ENCODE measurements at places on chromosomes 7 and 10.

GRCh38 chr7:79293655-79294142 is 159.8 kb downstream of the MAGI2 start:
- DNase-seq: no peak

- DNase-seq: no peak
Measured at GRCh38 chr7:47638679-47639315, 56.9 kb upstream of the TNS3 start.

GRCh38 chr7:141262101-141263090 is 188.5 kb downstream of the TMEM178B start:
- DNase-seq: peak; percentile 40

GRCh38 chr10:70602665-70603448 is at the start of gene PRF1:
TSS of gene PRF1 (minus strand) at chr10:70602741. CDS start at chr10:70600902, 1,839 bp downstream.
- no peak for DNase-seq

GRCh38 chr10:58010073-58010702 is 257.5 kb downstream of the IPMK start:
- DNase-seq: no peak

DNA sequence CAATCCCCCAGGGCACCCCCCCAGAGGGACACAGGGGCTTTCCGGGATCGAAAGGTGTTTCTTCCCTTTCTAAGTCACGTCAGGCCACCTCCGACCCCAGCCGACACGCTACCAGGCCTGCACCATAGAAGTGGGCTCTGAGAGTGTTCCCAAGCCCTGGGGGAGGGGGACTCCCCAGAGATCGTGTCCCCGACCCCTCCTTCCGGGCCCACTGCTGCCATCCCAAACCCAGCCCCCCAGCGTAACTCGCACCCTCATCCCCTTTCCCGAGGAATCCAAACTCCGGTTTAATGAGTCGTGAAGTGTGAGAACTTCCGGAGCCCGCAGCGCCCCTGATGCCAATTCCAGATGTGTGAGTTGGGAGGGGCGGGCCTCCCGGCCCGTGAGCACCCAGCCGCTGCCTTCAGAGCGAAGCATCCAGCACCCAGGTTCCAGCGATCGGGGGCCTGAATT is 11.3 kb downstream of the UNCX start:
- DNase-seq: no peak

- DNase-seq: no peak
Measured at GRCh38 chr10:20870834-20871233, 26.3 kb downstream of the NEBL start.

DNA sequence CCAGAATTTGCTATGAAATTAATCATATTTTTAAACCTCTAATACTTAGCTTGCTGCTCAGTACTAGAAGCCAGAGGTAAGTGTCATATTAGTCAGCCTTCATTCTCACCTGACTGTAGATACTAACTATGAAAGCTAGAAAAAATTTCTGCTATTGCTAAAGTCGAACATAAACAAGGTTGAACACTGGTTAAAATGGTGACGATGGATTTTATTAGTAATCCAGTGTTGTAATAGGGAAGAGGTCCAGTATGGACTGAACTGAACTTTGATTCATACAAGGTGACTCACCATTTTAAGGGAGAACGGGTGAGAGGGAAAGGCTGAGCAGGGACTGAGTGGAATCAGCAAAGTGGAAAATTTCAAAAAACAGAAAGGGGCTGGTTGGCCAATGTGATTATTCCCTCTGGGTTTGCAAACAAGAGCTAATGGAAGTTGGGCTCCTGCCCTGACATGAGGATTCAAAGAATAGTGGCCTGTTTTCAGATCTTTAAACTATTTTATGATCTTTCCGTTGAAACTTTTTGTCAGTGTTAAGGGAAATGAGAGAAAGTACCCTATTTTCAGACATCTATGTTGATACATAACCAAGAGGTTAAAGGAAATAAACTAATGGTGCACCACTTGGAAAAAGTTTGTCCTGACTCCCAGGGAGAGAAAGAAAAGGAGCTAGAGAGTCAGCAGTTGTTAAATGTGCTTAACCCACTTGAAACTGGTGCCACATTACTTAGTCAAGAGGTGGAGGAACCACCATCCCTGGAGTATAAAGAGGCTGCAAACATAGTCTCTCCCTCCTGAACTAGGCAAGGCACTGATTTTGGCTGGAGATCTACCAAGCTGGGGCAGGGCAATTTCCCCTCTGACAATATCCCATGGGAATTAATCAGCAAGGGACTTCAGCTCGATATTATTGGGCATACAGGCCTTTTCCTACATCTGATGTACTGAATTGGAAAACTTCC is 15.3 kb upstream of the AKR1C1 start:
- no peak for DNase-seq

GRCh38 chr10:20954519-20954918 is 57.4 kb upstream of the NEBL start:
- DNase-seq: no peak

- no peak for DNase-seq
Measured at GRCh38 chr7:152702-153391, 39.5 kb upstream of the FAM20C start.

DNA sequence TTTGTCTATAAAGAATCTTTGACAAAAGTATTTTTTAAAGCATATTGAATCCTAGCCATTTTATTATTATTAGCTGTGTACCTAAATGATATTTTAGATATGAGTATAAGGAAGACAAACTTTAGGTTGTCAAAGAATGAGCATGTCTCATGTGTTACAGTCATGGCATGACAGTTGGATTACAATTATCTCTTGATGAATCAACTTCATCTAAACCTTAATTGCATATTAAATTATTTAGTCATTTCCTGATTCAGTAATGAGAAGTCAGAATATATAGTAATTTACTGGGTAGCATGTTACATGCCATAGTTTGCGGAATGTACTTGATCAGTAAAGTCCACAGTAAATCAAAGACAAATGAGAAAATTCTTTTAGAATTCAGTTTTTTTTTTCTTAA is 59.2 kb downstream of the MAPK8 start:
- DNase-seq: no peak

DNA sequence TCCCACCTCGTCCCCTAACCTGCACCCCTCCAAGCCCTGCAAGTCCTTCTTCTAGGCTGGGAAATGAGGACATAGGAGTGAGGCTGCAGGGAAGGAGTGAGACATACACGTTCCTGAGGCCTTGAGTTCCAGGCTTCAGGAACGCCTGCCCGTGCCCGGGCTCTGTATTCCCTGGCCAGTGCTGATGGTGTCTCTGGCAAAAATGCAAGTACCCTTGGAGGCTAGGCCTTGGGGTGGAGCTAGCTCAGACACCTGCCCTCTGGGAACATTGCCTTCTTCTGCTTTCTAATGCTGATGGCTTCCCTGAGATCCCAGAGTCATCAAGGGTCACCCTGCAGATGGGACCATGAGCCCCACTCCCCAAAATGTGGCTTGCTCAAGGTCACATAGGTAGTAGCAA is 76.0 kb downstream of the GRK5 start:
- no peak for DNase-seq

DNA sequence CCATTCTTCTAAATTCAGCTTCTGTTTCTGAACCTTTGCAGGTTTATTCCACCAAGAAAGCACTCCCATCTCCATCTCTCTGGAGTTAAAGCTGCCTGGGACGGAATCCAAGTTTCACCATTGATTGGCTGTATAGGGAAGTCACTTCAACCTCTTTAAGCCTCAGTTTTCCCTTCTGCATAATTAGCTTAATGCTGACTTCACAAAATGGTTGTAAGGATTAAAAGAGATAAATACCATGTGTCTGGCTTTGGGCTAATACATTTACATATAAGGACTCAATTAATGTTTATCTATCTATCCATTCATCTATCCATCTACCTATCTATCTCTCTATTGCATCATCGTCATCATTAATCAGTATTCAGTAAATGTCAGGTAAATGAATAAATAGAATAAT is 629.6 kb upstream of the MGMT start:
- no peak for DNase-seq

DNA sequence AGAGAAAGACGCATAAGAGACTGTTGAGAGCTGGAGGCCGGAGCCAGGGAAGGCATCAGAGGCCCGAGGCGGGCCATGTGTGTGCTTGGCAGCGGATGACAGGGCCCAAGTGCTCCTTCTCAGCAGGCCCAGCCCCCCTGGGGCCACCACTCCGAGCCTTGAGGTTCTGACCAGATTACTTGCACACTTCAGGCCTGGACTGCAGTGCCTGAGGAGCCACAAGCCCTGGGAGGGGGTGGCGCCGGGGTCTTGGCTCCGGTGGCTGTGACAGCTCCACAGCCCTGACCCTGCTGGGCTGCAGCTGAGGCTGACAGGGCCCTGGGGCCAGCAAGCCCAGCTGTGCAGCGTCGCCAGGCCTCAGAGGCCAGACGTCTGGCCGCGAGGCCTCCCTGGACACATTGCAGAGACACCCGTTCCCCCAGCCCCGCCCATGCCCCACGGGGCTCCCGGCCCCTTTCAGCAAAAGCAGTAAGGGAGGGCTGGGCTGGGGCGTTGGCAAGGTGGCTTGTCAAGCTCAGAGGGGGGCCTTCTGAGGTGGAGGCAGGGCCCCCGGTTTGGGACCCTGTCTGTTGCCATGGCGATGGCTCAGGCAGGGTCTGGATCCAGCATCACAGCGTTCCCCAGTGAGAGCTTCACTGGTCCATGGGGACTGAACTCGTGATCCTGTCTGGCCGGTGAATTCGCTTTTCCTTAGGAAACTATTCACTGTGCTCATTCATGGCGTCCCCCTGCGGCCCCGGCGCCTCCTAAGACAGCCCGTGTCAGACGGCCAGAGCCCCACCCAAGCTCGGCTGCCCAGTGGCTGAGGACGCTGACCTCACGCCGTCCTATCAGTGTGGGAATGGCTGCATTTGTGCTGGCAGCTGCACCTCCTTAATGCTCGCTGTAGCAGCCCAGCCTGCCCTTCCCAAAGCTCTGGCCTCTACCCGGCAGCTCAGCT is 5.7 kb downstream of the ELN start:
- DNase-seq: no peak

GRCh38 chr7:81140775-81141174 is 221.9 kb upstream of the SEMA3C start:
- no peak for DNase-seq

DNA sequence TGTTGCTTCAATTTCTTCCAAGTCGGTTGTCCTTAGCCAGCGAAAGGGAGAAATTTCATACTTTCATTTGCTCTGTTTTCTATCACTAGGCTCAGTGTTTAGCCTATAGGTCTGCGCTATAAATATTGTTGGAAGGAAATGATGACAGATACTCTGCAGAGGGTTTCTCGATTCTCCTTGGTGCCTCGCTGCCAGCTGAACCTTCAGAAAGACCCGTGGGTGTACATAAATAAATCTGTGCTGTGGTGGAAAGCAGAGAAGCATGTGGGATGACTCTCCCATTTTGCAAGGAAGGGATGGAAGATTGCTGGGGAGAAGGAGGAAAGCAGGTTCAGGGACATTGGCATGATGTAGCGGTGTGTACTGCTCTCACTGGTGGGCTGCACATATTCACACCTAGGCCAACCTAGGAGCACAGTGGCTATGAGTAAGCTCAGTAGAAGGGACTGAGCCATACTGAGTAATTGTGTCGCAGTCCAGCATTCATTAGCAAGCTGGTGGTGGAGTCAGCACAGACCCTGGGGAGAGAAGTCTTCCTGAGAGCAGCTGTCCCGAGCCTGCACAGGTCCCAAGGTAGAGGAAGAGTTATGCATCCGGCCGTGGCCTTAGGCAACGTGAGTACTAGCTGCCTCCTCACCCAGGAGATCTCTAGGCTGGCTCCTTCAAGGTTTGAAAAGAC is 50.5 kb downstream of the PNLIPRP3 start:
- no peak for DNase-seq

- no peak for DNase-seq
Measured at GRCh38 chr10:99365736-99366135, 36.6 kb downstream of the CNNM1 start.

- no peak for DNase-seq
Measured at GRCh38 chr10:4663162-4663992, 162.6 kb upstream of the AKR1E2 start.

DNA sequence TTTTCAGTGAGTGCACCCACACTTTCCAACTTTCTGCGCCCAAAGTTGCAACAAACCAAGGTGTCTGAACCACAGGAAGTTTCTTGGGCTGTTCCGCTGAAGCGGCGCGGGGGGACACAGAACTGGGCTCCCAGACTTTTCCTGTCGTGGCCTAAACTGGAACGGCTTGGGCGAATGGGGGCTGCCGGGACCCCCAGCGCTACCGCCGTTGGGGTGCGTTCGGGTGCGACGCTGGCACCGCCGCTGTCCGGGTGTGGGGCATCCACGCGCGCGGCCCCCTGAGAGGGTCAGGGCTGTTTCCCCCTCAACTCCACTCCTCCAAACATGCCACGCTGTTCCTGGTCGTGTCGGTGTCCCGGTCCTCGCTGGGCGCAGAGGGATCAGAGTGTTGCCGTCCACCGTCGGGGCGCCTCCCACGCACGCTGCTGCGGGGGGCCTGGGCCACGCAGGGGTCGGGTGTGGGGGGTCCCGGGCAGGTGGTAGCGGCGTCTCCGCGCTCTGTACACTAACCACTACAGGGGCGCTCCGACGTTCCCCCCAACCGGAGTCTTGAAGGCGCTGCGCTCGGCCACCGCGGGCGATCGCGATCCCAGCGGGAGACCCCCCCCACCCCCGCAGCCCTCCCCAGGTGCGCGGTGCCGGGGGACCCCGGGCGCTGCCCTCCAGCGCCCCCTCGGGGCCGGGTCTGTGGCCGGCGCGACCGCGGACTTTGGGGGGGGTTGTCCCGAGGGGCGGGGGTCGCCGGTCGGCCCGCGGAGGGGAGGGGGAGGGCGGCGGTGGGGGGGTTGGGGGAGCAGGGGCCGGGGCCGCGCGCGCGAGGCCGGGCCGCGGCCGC is 2.2 kb upstream of the CUX1 start:
- DNase-seq: peak; percentile 63

DNA sequence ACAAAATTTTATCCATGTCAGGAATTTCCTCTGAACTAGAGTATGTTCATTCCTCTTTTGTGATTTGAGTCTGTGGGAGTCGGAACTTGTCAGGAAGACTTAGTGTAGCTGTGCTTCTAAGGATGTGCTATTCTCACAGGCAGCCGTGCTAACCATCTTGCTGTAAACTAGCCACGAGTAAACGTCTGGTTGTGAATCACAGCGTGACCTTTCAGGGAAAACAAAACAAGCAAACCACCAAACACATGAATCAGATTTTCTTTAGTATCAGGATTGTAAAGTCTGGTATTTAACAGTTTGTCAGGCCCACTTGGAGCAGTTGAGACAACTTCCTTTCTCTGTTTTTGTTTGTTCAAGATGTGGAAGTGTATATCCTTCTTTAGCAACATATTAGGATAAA is 32.0 kb downstream of the AUTS2 start:
- no peak for DNase-seq

DNA sequence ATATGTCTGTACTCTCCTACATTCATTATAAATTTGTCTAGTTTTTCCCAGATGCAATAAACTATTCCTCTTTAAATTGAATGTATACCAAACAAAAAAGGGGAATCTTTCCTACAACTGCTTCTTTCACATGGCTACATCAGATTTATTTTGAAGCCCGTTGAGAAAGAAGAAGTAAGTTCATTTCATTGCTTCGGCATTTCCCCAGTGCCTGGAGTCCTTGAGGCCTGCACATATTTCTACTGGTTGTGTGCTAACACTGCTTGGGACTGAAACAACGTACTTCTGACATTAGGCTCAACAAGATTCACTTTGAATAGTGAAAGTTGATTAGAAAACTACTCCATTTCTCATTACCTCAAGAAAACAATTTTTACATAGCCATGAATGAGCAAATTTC is 201.7 kb downstream of the PHF14 start:
- DNase-seq: no peak
